NCI-H524 treated with DMSO at 0.1 percent for 48 hours (cell line): ENCODE measurements at places on chromosomes 12 and 14.

DNA sequence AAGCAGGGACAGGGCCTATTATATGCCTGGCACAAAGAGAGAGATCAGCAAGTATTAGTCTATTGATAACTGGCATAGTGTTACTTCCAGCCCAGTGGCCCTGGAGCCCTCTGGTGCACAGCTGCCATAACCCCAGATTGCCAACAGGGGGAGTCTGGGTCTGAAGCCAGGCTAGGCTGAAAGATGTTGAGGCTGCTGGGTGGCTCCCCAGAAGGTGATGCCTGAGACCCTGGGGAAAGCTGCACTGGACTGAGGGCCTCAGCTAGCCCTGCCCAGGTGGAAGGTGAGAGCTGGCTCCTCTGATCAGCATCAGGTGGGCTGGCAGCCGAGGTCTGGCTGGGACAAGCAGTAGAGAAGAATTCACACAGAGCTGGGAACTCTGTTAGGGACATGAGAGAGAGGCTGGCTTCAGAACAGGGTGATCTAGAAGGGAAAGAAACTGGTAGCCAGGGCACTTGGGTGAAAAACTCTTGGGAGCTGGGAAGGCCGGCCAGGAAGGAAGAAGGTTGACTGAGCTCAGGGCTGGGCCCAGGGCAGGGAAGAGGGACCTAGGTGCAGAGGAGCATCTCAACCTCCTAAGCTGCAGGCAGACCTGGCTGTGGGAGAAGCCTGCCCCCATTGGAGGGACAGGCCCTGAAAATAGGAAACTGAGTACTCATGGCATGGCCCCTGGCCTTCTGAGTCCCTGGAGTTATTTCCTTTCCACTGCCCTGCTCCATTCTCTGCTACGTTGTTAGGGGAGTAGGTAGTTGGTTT lies 3.9 kb downstream of the GZMH start:
- DNase-seq, result no peak

DNA sequence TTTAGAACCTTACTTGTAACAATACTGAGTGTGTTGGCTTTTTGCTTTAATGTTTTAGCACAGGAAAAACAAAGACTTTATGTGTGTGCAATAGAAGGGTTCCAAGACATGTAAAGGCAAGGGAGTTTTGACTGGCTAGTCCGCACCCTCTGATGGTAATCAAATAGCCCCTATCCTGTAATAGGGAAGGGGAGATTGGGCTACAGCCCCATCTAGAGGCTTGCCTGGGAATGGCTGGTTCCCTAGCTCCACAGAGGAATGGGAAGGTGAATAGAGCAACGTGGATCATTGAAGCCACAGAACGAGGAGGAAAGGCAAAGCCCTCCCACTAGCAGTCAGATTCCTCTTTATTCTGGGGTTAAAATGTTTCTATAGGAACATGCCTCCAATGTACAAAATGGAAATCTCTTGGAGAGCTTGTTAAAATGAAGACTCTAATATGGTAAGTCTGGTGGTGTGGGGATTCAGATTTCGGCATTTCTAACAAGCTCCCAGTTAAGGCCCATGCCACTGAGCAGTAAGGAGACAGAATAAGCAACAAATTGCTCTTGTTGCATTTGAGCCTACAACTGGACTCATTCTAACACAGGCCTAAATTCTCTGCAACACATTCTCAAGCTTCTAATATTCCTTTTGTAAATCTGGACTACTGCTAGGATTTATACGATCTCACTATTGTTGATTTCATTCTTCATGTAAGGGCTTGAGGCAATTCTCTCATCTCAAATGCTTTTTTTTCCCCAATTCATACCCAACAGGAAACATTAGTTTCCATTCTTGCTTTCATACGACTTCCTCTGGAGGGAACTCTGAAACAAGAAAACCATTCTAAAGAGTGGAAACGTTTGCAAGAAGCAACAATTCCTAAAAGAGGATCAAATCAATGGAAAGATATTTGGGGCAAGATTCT lies 57.1 kb downstream of the NIN start:
- peak; percentile 39 for DNase-seq

DNA sequence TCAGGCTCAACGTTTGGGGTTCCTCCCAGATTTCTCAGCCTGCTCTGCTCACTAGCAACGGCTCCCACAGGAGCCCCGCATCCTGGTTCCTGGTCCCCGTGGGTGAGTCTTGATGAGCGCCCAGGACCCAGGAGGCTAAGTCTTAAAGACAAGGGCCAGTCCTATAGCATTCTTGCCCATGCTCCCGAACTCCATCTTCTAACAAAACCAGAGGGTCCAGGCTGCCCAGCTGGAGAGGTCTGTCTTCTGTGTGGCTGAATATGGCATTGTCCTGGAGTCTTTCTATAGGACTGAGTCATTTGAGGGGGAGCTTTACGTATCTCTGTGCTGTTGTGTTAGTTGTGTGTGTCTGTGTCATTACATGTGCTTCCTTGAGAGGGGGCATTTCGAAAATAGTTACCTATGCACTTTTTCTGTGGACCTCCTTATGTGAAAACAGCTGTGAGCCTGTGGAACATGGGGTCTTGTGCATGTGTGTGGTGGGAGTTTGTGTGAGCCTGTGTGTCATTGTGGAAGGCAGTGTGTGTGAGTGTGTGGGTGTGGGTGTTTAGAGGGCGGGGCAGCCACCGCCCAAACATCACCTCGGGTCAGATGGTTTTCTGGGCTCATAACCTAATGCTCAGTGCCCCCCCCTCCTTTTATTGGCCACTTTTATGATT lies 9.1 kb upstream of the TBX5 start:
- no peak for DNase-seq

- DNase-seq, result no peak
These were observed 434.4 kb downstream of the ZFP36L1 start for GRCh38 chr14:68358500-68358899.

GRCh38 chr12:2323532-2324255 lies 270.9 kb downstream of the CACNA1C start:
- DNase-seq, result no peak

GRCh38 chr12:77003914-77004313 lies 61.5 kb downstream of the E2F7 start:
- no peak for DNase-seq

DNA sequence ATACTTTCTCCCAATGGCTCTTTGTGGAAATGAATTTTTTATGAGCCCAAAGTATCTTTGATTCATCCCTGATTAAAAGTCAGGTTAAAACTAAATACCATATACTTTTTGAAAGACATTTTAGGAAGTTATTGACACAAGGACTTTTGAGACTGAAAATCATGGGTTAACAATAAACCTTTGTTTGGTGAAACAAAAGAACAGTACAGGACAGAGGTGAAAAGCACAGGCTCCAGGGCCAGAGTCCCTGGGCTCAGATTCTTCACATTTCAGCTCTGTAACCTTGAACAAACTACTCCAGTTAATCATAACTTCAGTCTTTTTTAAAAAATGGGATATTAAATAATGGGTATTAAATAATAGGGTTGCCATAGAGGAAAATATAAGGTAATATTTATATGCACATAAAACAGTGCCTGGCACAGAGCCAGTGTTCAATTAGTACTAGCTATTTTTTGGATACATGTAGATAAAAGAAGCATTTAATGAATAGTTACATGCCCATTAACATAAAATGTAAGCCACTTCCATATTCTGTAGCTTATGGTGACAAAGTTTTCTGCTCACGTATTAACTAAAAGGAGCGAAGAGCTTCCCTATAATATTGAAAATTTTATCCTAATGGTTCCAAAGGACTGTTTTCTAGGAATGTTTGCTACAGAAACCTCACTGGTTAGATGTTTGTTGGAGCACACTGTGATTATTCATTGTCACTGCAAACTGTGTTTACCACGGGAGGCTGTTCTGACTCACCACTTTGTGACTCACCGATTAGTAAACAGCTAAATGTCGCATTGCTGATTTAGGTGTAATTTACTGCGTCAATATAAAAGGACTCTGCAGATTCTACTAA lies 255.4 kb downstream of the DAD1 start:
- no peak for DNase-seq

DNA sequence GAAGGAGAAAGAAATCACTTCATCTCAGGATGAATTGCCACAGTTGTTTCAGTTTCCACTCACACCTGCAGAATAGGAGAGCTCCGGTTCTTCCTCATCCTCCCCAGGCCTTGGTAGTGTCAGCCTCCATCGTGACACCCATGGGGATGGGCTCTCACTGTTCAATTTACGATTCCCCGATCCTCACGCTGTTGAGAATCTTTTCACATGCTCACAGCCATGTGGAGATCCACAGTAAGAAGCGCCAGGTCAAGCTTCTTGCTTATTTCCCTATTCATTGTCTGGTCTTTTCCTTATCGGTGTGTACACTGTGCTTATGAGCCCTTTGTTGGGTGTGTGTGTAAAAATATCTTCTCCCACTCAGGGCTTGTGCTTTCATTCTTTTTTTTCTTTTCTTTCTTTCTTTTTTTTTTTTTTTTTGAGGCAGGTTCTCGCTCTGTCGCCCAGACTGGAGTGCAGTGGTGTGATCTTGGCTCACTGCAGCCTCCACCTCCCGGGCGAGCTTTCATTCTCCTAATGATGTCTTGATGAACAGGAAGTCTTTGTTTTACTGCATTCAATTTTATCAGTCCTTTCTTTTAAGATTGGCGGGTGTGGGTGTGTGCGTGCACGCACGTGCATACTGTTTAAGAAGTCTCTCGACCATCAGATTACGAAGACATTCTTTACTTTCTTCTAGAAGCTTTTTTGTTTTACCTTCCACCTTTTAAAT lies 21.5 kb downstream of the RIN3 start:
- DNase-seq, result no peak

DNA sequence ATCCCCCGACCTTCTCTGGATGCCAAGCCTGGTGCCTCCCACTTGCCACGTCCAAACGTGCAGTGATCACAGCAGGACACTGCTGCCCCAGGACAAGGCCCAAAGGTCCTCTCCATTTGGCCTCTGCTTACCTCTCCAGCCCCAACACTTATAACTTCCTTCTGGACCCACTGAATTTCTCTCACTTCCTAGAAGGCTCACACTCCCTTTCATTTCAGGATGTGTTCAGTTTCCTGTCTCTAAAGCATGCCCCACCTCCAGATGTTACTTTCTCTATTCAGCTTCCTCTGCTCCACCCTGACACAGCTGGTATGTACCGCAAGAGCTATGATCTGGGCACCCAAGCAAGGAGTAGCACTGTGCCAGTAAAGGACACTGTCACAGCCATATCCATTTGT lies 33.0 kb downstream of the CDKL1 start:
- no peak for DNase-seq

GRCh38 chr14:71289536-71289935 lies 382.3 kb downstream of the PCNX1 start:
- no peak for DNase-seq

GRCh38 chr12:79424109-79424721 lies 266.5 kb downstream of the PAWR start:
- no peak for DNase-seq
